ENCODE measurements at places on chromosomes 1 and 21. TPM values are rescaled to one million over a fixed set of nuclear protein-coding genes. Genes with fewer than 3 reads are reported as not detected.

Gene CYP4A11
- total RNA-seq: not detected

Gene NOS1AP
- total RNA-seq: 5.8 TPM

Gene ATP1B1
- 48.9 TPM for total RNA-seq

Gene TNFRSF18
- 0.58 TPM for total RNA-seq

Gene PRAMEF8
- not detected for total RNA-seq

Gene CFAP141
- total RNA-seq: not detected

Gene TSACC
- total RNA-seq: 2.5 TPM

Gene LAMB3
- 0.93 TPM for total RNA-seq

Gene CFAP126
- total RNA-seq: not detected

Gene CNR2
- not detected for total RNA-seq

Gene TMCC2
- 9.9 TPM for total RNA-seq

Gene RIMS3
- 27.2 TPM for total RNA-seq

Gene GPR25
- not detected for total RNA-seq

DNA sequence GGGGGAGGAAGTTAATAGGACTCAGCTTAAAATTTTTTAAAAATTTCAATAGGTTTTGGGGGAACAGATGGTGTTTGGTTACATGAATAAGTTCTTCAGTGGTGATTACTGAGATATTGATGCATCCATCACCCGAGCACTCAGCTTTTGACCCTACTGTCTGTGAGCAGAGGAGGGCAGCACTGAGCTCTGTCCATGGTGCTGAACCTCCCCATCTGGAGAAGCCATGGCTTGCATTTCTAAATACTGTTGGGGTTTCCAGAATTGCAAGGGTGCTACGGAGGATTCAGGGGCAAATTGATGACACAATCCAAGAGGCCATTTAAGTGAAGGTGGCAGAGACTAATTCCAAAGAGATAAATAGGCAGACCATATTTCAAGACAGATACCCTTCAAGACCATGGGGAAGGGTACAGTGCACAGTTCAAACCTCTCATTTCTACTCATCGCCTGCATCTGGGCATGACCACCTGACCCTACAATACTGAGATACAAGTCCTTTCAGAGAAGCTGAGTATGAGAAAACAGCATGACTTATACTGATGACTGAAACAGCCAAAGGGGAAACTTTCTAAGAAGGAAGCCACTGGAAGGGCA is 17.2 kb downstream of the SYT2 start:
- no peak overlapping the region for H3K4me3 ChIP-seq
- DNase-seq: peak; percentile 91
- no peak overlapping the region for H3K27ac ChIP-seq
- H3K4me1 ChIP-seq: 0 out of 2 replicates have a peak, but pooled peaks cover 4% of the 10 kb centered on the region
- H3K36me3 ChIP-seq: no peaks in the 10 kb centered on the region

- no peaks in the 10 kb centered on the region for H3K36me3 ChIP-seq
- no peak for DNase-seq
- no peak overlapping the region for H3K27ac ChIP-seq
- no peaks in the 10 kb centered on the region for H3K4me1 ChIP-seq
- H3K4me3 ChIP-seq: no peak overlapping the region
Observed at GRCh38 chr1:111958075-111958474, 31.4 kb downstream of the KCND3 start.

DNA sequence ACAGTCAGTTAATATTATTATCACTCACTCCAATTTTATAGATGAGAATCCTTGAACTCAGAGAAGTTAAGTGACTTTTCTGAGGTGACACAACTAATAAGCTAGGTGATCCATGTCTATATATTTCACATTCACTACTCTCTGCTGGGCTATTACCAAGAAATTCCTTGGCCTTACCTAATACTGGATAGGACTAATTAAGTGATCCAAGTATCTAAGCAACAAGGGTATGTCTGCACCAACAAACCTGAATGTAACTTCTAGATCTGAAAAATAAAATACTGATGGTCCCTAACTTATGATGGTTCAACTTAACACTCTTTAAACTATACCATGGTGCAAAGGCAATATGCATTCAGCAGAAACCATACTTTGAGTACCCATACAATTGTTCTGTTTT is 14.8 kb upstream of the CASQ2 start:
- DNase-seq: no peak
- H3K27ac ChIP-seq: no peak overlapping the region
- H3K4me1 ChIP-seq: no peaks in the 10 kb centered on the region
- H3K27me3 ChIP-seq: no peaks in the 10 kb centered on the region
- H3K4me3 ChIP-seq: no peak overlapping the region

GRCh38 chr1:213658457-213658856 is 329.3 kb upstream of the PROX1 start:
- peaks cover 5% of the 10 kb centered on the region for H3K4me1 ChIP-seq
- H3K27ac ChIP-seq: no peak overlapping the region
- H3K36me3 ChIP-seq: no peaks in the 10 kb centered on the region
- no peak overlapping the region for H3K4me3 ChIP-seq
- no peak for DNase-seq
- H3K27me3 ChIP-seq: no peaks in the 10 kb centered on the region

GRCh38 chr1:231677442-231677841 is 50.9 kb downstream of the DISC1 start:
- DNase-seq: no peak
- no peak overlapping the region for H3K27ac ChIP-seq
- H3K4me3 ChIP-seq: no peak overlapping the region
- H3K27me3 ChIP-seq: no peaks in the 10 kb centered on the region
- H3K4me1 ChIP-seq: 0 out of 2 replicates have a peak, but pooled peaks cover 6% of the 10 kb centered on the region

DNA sequence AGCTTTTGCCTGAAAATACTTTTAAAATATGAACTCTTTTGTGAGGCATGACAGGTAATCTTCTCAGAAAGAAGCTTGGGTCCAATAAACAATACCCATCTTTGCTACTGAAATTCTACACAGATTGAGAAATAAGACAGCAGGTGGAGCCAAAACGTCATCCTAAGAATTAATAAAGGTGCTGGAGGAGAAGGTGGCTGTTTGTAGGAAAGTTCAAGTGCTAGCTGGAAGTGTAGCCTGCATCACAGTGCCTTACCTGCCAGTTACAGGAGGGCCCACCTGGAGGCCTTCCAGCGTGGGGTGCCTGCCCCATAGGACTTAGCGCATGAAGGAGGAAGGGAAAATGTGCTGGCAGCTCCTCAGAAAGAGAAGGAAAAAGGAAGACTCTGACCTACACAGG is 93.7 kb downstream of the TTC3 start:
- no peak overlapping the region for H3K4me3 ChIP-seq
- H3K27me3 ChIP-seq: no peaks in the 10 kb centered on the region
- H3K27ac ChIP-seq: no peak overlapping the region
- peak; percentile 72 for DNase-seq

- H3K27me3 ChIP-seq: no peaks in the 10 kb centered on the region
- H3K4me1 ChIP-seq: no peaks in the 10 kb centered on the region
- H3K4me3 ChIP-seq: no peak overlapping the region
- peak overlapping the region; percentile 23 for H3K27ac ChIP-seq
Observed at GRCh38 chr1:35173909-35174540, 18.9 kb downstream of the SFPQ start.

- H3K27me3 ChIP-seq: peaks cover 10% of the 10 kb centered on the region
- no peaks in the 10 kb centered on the region for H3K36me3 ChIP-seq
- H3K27ac ChIP-seq: no peak overlapping the region
- DNase-seq: no peak
- H3K4me3 ChIP-seq: no peak overlapping the region
Observed at GRCh38 chr1:31409946-31410858, 2.8 kb upstream of the SERINC2 start.

DNA sequence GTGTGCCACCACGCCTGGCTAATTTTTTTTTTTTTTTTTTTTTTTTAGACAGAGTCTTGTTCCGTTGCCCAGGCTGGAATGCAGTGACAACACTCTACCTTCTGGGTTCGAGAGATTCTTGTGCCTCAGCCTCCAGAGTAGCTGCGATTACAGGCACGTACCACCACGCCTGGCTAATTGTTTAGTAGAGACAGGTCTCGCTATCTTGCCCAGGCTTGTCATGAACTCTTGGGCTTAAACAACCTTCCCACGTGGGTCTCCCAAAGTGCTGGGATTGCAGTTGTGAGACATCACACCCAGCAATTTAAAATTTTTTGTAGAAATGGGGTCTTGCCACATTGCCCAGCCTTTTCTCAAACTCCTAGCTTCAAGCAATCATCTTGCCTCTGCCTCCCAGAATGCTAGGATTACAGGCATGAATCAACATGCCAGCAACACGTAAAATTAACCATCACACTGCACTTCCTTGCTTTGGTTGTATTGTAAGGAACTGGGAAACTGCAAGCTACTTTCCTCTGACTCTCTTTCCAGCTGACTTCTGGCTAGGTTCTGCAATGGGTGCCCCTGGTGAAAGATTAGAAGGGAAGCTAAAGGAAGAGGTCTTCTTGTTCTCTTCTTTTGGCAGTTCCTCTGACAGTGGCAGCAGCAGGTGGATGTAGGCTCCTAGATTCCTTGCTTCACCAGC is 13.9 kb upstream of the IL6R start:
- DNase-seq: no peak
- no peaks in the 10 kb centered on the region for H3K27me3 ChIP-seq
- H3K27ac ChIP-seq: no peak overlapping the region
- H3K4me3 ChIP-seq: no peak overlapping the region

- H3K4me1 ChIP-seq: no peaks in the 10 kb centered on the region
- no peak overlapping the region for H3K27ac ChIP-seq
- no peak overlapping the region for H3K4me3 ChIP-seq
- DNase-seq: peak; percentile 58
- no peaks in the 10 kb centered on the region for H3K27me3 ChIP-seq
Observed at GRCh38 chr1:2821966-2822620, 20.6 kb upstream of the TTC34 start.

DNA sequence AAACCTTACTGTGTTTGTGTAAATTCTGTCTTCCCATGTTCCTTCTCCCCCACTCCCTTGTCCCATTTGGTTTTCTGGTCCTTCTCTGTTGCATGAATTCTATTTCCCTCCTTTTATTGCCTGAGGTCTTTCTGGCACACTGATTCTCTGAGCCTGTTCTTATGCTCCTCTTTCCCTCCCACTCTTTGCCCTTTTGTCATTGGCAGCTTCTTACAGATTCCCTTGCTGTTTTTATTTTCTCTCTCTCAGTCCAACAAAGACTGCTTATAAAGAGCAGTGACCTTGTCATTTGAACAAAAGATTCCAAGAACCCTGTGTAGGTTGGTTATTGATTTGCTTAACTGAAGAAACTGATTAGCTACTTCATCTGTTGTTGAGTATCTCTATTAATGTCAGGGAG is 49.7 kb downstream of the GPR52 start:
- H3K4me1 ChIP-seq: no peaks in the 10 kb centered on the region
- peak; percentile 6 for DNase-seq
- H3K27ac ChIP-seq: no peak overlapping the region
- H3K36me3 ChIP-seq: no peaks in the 10 kb centered on the region
- no peaks in the 10 kb centered on the region for H3K27me3 ChIP-seq

DNA sequence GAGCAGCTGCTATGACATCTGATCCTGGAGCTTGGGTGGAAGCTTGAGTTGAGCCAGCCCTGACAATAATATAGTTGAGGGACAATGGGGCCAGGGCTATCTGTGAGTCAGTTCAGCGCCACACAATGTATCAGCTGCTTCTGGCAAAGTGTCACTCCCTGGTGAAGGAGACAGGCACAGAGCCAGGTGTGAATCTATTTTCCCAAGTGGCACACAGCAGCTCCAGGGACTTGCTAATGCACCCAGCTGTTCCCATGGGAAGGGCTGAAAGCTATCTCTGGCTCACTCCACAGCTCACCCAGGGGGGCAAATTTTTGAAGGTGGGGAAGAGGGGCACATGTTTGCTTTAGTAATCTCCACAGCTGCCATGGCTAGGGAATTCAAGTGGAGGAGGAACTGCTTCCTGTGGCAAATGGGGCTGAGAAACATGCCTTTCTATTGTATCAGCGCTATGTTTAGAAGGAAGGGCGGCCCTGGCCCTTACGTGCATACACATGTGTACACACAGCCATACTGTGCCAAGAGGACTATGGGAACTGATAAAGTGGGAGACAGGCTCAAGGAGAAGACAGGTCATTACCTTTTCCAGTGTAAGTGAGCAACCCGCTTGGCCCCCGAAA is 2.2 kb downstream of the CYB5R1 start:
- no peak overlapping the region for H3K4me3 ChIP-seq
- no peaks in the 10 kb centered on the region for H3K27me3 ChIP-seq
- no peak overlapping the region for H3K27ac ChIP-seq
- peaks cover 8% of the 10 kb centered on the region for H3K4me1 ChIP-seq
- DNase-seq: no peak

DNA sequence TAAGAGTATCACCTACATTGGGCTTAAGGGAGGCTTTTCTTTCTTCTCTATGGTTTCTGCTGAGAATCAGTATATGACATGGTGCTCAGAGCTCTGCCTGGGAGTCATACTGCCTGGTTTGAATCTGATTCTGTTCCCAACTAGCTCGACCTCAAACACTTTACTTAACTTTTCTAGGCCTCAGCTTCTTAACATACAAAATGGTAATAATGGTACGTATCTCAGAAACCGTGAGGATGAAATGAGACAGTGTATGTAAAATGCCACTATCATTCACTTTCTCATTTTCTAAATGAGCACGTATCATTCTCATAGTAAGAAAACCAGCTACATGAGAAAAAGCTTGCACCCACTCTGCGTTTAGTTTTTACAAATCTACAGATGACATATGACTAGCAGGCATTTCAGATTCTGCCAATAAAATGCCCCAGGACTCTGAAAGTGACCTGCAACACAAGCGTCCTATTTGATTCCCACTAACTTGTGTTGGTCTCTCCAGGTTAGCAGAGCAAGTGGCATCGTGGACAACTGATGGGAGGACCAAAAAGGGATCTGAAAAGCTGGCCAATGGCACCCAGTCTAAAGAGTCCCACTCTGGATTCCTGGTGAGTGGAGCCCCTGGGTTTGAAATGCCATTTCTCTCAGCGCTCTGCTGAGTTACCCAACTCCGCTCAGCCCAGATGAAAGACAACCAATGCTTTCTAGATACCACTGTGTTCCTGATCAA is 6.1 kb downstream of the CTNNBIP1 start:
- H3K27me3 ChIP-seq: no peaks in the 10 kb centered on the region
- no peak for DNase-seq
- H3K27ac ChIP-seq: no peak overlapping the region
- H3K4me1 ChIP-seq: peaks cover 6% of the 10 kb centered on the region

- DNase-seq: no peak
- H3K36me3 ChIP-seq: no peaks in the 10 kb centered on the region
- no peak overlapping the region for H3K27ac ChIP-seq
- H3K4me1 ChIP-seq: no peaks in the 10 kb centered on the region
Observed at GRCh38 chr1:82179131-82179530, 378.4 kb downstream of the ADGRL2 start.

- no peak for DNase-seq
- H3K27me3 ChIP-seq: peaks cover 3% of the 10 kb centered on the region
- H3K36me3 ChIP-seq: no peaks in the 10 kb centered on the region
- H3K4me1 ChIP-seq: 0 out of 2 replicates have a peak, but pooled peaks cover 3% of the 10 kb centered on the region
Observed at GRCh38 chr1:217363319-217363718, 267.6 kb downstream of the GPATCH2 start.

- no peaks in the 10 kb centered on the region for H3K27me3 ChIP-seq
- H3K4me3 ChIP-seq: no peak overlapping the region
- no peaks in the 10 kb centered on the region for H3K4me1 ChIP-seq
- H3K36me3 ChIP-seq: no peaks in the 10 kb centered on the region
- H3K27ac ChIP-seq: no peak overlapping the region
Observed at GRCh38 chr1:15128520-15129313, 24.8 kb upstream of the TMEM51 start.

DNA sequence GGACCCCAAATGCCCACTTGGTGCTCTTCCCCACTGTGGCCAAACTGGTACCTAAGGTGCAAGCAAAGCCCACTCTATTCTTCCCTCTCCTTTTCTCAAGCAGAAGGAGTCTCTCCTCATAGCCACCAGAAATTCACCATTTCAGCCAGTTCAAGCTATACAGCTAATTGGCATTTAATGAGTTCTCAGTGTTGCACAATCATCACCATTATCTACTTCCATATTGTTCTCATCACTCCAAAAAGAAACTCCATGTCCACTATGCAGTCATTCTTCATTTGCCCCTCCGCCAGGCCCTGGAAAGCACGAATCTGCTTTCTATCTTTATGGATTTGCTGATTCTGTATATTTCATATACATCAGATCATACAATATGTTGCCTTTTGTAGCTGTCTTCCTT is 9.9 kb upstream of the ATG4C start:
- no peak overlapping the region for H3K4me3 ChIP-seq
- no peak for DNase-seq
- no peaks in the 10 kb centered on the region for H3K27me3 ChIP-seq

Data from GM23338 (cell line).